WERI-Rb-1 (cell line): ENCODE measurements at places on chromosomes 16 and 17.
A peak's percentile ranks its signal among the peaks of the same experiment; 100 is the strongest.

- no peak for DNase-seq
These were observed 1.9 kb upstream of the WWOX start for GRCh38 chr16:78097548-78097947.

DNA sequence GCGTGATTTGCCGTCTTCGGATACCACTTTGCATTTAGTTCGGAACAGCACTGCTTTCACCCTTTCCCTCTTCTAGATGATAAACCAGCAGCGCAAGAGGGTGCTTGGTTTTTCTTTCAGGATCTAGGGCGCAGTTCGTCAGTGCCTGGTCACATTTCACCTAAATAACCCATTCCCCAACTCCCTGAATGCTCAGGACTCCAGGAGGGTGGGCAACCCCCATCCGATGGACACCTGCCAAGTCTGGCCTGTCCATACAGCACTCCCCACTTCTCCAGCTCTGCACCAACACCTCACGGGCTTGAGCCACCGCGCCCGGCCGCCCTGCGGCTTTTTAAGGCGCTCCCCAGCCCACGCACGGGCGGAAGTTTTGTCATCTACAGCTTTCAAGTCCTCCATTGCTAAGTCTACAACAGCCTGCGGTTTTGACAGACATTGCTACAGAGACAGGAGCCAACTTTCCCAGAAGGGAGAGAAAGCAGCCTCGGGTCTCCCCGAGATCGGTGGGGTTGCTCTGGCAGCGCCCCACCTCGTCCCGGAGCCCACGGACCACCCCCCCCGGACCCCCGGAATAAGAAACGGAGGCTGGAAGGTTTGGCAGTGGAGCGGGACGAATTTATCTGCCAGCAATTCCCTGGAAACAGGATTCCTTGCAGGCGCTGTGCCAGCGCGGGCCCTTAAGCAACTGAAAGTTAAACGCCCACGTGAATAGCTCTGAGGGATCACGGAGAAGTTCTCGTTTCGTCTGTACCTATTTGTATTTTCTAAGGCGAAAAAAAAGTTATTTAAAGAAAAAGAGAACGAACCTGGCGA lies 38.6 kb upstream of the SLFN13 start:
- no peak for DNase-seq

DNA sequence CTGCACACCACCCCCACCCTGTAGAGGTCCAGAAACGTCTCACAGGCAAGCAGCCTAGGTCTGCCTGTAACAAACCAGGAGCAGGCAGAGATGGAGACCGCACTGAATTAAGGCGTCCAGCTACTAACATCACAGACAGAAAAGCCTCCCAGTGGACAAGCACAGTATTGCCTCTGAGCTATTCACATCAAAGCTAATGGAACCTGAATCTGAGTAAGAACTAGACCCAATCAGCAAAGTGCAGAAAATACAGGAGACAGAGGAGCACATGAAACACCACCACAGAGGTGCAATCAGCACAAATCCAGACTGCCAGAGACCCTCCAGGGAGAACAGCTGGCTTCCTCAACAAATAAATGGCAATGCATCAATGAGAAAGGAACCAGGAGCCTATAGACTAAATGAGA lies 22.2 kb upstream of the PEMT start:
- peak; percentile 88 for DNase-seq

DNA sequence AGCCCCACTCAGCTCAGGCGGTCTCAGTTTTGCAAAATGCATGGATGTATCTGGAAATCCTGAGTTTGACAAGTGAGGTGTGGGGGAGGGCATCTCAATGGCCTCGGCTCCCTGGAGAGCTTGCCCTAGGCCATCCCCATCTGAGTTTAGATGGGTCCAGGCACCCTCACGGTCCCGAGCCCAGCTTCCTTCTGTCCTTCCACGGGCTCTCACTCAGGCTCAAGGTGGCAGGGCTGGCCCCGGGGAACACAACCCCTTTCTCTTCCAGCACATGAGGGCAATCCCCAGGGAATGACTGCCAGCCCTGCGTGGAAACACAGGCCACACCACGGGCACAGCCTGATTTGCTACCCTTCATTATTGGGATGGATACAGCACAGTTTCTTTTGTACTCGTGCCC lies 58.4 kb downstream of the AMFR start:
- no peak for DNase-seq

DNA sequence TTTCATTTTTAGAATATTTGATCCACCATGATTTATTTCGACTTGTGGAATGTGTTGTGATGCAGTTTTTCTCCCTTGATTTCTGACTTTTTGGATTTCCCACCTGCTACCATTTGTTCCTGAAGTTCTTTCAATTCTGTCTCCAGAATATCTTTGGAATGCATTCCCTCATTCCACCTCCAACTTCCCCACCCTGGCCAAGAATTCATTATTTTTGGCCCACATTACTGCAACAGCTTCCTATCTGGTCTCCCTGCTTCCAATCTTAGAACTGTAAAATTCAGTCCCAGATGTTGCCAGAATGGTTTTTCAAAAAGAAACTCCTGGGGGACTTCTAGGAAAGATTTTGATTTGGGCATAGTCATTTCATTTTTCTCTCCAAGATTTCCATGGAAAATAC lies 182.3 kb upstream of the HS3ST4 start:
- DNase-seq: no peak

- DNase-seq: peak; percentile 77
These were observed at the start of gene CHST4 for GRCh38 chr16:71526111-71526631. Gene CHST4, plus strand, starts transcription at chr16:71526426. Its CDS starts 10,252 bp downstream, at chr16:71536678.

DNA sequence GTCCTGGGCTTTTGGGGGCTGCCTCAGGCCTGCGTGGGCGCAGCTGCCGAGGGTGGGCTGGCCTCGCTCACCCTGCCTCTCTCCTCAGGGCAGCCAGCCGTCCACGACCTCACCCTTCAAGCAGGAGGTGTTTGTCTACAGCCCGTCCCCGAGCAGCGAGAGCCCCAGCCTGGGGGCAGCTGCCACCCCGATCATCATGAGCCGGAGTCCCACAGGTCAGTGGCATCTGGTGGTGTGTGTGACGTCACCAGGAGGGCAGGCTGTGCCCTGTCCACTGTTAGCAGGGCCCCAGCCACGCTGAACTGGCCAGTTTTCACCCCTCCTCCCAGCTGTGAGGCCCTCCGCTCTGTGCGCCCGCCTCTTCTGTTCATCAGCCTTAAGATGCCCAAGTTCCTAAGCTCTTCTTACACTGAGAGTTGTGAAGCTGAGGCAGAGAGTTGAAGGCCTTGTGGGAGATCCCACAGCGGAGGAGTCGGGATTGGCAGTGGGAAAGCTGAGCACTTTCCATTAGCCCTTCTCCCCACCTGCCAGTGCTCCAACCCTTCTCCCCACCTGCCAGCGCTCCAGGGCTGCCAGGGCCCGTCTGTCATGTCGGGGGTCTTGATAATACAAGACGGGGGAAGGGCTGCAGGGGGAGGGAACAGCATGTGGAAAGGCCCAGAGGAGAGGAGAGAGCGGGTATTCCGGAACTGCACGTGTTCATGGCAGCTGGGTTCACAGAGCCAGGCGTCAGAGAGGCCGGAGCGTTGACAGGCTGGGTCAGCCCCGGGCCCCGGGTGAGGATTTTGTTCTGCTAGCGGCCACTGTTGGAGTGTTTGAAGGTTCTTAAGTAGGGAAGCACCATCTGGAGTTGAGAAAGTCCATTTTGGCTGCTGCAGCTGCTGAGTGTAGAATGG lies 36.3 kb downstream of the OR1D5 start:
- peak; percentile 92 for DNase-seq

- DNase-seq: peak; percentile 48
These were observed 239.3 kb upstream of the EEF2KMT start for GRCh38 chr16:5336941-5337340.

DNA sequence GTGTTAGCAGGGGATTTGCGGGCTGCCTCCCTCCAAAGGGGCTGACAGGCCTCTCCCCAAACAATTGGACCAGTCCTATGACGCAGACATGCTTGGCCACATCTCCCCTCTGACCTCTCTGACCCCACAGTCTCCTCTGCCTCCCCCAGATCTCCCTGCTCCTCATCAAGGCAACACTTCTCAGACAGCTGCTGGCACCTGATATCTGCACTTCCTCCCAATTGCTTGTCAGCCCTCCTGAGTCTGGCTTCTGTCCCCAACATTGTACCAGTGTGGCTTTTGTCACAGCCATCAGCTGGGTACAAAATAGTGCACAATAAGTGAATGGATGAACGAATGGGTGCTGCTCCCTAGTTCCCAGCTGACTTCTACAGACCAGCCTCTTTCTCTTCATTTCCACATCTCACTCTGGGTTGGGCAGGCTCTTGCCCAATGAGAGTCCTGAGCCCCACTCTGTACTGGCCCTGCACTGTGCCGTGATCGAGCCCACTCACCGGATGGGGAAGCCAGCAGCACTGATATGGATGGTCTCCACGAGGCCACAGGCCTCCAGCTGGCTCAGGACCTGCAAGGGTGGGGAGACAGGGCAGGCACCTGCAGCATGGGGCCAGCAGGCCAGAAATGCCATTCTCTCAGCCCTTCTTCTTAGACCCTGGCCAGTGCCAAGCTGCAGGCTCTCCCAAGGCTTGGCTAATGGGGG lies 17.1 kb downstream of the ZNHIT3 start:
- DNase-seq: no peak

GRCh38 chr16:50498431-50499155 lies 49.6 kb upstream of the NKD1 start:
- DNase-seq: no peak

DNA sequence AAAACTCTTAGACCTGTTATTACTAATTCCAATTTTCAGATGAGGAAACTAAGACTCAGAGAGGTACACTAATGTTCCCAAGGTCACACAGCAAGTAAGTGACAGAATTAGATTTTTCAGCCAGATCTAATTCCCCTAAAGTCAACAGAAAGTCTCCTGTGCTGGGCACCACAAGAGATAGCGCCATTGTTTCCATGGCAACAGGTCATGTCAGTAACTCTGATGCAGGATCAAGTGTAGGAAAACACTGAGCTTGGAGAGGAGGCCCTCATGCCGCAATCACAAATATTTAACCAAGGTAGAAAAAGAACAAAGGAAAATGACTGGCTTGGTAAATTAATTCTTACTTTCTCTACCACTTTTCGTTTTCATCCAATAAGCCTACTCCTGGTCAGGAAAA lies 166.0 kb upstream of the CDH13 start:
- DNase-seq: no peak

GRCh38 chr16:25950586-25951281 lies 259.0 kb downstream of the HS3ST4 start:
- DNase-seq: peak; percentile 77

DNA sequence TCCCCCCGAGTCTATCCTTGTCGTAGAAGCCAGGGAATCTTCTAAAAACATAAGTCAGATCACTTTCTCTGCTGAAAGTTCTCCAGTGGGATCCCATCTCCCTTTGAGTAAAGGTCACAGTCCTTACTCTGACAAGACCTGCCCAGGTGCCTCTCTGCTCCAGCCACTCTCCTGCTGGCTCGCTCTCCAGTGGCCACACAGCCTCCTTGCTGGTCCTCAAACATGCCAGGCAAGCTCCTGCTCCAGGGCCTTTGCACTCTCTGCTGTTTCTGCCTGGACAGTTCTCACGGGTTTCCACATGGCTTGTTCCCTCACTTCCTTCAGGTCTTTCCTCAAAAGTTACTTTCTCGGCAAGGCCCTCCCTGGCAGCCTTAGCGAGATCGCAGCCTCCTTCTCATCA lies 3.4 kb downstream of the B9D1 start:
- no peak for DNase-seq

- DNase-seq: no peak
These were observed 63.6 kb downstream of the TNFRSF13B start for GRCh38 chr17:16908273-16908672.

DNA sequence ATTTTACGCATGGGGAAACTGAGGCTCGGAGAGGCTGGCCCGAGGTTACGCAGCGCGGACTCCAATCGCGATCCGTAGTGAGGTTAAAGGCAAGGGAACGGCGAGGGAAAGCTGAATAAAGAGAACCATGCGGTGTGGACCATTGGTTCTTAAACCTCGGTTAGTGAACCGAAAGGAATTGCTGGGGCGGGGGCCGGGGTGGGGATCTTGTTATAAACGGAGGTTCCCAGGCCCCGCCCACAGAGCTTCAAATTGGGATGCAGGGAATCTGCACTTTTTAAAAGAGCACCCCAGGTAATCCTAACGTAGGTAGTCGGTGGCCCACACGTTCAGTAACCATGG lies 524 bp downstream of the IQCK start:
- no peak for DNase-seq

DNA sequence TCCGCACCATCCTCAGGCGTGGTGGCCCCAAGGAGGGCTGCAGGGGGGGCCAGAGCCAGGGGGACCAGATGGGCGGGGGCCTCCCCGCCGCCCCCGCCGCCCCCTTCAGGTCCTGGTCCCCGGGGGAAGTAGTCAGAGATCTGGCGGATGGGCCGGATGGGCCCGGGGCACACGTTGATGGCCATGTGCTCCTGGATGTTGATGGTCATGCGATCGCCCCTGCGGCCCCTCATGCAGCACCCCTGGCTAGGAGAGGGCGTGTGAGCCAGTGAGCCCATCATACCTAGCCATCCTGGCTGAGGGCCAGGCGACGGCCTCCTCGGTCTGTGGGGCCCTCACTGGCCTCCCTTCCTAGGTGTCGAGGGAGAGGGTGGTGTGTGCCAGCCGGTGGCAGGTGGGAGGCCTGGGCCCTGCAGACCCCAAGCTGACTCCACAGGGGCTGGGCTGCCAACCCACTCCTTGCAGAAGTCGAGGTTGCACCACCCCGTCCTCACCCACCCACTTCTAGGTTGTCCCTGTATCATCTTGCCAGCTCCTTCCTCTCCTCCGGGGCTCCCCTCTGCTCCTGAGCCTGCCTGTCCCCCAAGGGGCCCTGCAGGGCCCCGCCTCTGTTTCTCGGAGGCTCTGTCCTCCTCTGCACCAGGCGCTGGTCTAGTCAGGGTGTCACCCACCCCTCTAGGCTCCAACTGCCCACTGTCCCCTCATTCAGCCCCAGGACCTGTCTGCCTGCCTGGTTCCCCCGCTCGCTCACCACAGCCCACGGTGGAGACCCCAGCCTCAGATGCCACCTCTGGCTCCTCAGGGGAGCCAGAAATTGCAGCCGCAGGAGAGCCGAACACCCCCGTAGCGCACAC lies 610 bp downstream of the DOC2A start:
- no peak for DNase-seq

- DNase-seq: no peak
These were observed 858 bp downstream of the NUBP1 start for GRCh38 chr16:10744370-10745030.

- DNase-seq: no peak
These were observed 186.7 kb downstream of the MSI2 start for GRCh38 chr17:57442914-57443571.

DNA sequence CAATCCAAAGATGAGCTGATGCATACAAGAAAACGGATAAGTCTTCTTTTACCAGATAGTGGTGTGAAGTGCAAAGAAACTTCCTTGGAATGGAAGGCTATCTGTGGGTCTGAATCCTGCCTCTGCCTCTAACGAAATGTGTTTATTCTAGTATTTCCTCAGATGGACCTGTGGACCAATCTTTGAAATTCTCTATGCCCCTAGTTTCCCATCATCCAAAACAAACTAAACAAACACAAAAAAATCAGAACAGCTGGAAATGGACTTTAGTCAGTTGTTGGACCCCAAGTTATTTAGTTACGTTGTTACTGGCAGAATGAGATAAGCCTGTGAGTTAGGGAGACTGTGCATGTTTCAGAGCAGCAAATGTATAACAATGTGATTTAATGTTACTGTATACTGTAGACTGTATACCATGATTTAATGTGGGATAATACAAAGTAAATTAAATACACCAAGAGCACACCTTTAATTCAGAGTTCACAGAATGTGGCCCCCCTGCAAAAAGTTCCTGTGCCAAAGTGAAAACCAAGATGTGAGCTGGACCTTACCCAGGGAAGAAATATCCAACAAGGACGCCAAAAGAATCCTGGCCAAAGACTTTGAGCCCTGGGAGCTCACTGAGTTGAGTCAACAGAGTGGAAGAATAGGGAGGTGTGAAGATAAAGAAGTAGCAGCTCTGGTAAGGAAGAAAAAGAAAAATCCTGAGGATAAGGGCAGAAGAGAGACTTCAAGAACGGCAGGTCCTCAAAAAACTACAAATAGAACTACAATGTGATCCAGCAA lies 255.2 kb downstream of the CNTNAP4 start:
- DNase-seq: no peak
